CD4-positive, alpha-beta T cell treated with Interleukin-4 for 1 hour (primary cell): ENCODE measurements at places on chromosomes 16 and 17.

DNA sequence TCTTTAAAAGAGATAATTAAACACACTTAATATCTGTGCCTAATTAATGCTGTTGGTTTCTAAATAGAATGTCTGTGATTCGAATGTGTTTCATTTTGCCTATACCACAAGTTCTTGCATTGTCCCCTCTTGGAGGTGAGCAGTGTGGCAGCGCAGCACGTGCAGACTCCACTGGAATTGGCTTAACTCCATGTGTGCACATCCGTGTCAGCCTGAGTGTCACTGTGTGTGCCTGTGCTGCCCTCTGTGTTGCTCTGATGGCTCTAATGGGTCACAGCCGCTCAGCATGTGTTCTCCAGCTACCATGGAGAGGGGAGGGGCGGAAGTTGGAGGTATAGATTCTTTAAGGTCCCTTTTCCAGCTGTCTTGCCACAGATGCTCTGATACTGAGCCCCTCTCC is 226.6 kb downstream of the SPECC1 start:
- no peak for DNase-seq

GRCh38 chr16:68406458-68407152 is 41.7 kb downstream of the SMPD3 start:
- DNase-seq = no peak

GRCh38 chr17:36877771-36878170 is 59.5 kb upstream of the LHX1 start:
- no peak for DNase-seq

- DNase-seq = no peak
Measured at GRCh38 chr17:16652847-16653366, 743 bp downstream of the ZNF624 start.

DNA sequence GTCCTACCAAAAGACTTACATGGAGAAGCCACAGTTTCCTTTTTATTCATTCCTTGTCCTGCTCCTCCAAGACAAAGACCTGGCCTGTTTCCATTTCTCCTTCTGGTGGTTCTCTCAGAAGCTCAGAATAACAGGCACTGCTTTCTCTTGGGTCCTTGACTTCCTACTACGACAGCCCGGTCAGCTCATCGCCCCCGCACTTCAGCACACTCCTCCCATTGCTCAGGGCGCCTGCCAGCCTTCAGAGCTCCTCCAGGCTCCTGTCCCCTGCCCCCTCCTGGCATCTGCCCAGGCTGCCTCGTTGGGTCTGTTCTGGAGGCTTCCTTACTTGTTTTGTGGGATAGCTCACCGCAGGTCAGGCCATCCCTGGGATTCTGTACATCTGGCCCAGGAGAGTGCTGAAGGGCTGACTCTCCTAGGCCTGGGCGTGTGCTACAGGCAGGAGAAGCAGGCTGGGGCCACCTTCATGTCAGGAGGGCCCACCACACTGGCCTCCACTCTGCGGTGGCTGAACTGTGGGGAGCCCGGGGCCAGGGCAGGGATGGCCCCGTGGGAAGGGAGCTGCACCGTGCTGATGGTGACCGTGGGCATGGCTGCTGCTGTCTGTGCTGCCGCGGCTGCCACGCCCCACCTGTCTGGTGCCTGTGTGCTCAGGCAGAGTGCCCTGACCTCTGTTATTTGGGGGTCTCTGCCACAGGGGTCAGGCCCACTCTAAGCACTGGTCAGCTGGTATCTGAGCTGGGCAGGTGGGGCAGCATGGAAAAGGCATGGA is 17.7 kb downstream of the TCF25 start:
- DNase-seq = no peak

- no peak for DNase-seq
Measured at GRCh38 chr17:36641877-36642845, 40.8 kb downstream of the MRM1 start.

- peak; percentile 99 for DNase-seq
Measured at GRCh38 chr16:31073970-31074813, at the start of the genes ZNF646 and ZNF668. ZNF646 (plus strand) TSS chr16:31074422; CDS start chr16:31076325, 1,903 bp downstream. ZNF668 (minus strand) TSS chr16:31074240; CDS start chr16:31064459, 9,781 bp downstream.

GRCh38 chr16:88924834-88925539 is 52.0 kb downstream of the CBFA2T3 start:
- peak; percentile 11 for DNase-seq

GRCh38 chr16:72884573-72884972 is 163.4 kb downstream of the ZFHX3 start:
- DNase-seq = no peak

GRCh38 chr17:16425202-16425601 is 9.8 kb downstream of the TRPV2 start:
- DNase-seq = no peak

DNA sequence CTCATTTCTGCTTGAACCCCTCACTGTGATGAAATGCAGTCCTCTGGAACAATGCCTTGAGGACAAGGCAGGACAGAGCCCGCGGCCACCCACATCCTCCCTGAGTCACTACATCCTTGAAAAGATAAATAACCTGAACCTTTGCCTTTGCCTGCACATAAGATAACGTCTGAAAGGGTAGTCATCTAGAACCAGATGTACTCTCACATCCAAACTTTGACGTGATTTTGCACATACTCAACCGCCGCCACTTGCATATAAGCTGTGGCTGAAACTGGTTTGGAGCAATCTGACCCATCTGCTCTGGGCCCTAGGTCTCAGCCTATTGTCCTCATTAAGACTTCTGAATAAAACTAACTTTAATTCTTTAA is 252.1 kb downstream of the PHKB start:
- DNase-seq = no peak

DNA sequence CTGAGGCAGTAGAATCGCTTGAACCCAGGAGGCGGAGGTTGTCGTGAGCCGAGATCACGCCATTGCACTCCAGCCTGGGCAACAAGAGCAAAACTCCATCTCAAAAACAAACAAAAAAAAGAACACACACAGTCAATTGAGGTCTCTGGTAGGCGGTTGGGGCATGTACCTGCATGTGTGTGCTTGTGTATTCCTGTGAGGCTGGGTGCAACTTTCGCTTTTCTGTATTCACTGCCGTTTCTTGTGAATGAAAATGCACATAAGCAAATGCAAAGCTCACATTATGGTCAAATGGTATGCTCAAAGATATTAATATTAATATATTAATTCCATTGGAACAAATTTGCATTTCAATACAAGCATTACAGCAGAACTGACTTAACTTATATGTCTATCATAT is 20.9 kb downstream of the HS3ST3A1 start:
- no peak for DNase-seq

GRCh38 chr17:45405250-45406086 is 27.2 kb downstream of the ARHGAP27 start:
- DNase-seq = no peak

- DNase-seq = no peak
Measured at GRCh38 chr17:7794075-7794663, 39.8 kb upstream of the KDM6B start.

GRCh38 chr17:28484296-28484695 is 10.9 kb downstream of the SLC13A2 start:
- DNase-seq = no peak

DNA sequence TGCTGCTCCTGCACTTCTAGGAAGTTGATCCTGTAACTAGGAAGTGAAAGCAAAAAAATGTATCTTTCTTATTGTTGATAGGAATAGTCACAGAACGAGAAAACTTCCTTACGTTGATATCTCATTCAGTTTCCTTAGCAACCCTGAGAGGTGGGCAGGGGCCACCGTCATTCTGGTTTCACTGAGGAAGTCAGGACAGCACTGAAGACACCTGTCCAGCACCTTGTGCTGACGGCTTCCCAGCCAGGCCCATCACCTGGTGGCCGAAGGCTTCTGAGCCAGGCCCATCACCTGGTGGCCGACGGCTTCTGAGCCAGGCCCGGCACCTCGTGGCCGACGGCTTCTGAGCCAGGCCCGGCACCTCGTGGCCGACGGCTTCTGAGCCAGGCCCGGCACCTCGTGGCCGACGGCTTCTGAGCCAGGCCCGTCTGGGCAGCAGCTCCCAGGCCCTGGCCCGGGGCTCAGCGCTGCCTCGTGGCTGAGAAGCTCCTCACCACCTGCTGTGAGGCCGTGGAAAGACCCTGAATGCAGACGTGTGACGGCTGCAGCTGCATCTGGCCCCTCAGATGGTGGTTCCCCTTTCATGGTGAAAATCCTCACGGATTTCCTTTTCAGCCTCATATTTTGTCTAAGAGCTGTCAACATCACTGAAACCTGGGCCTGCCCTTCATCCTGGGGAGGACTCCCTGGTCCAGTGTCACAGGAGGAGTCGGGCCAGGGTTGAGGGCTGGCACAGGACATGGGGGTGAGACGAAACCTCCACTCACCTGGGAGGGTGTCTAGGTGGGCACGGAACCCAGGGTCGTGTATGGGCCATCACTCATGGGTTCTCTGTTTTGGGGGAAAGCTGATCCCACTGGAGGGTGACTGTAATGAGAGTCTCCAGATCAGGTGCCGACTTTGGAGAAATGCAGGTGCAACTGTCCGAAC is 33.0 kb upstream of the ZNF750 start:
- DNase-seq = no peak

GRCh38 chr17:77542011-77542410 is 401.2 kb downstream of the SEC14L1 start:
- DNase-seq = no peak

GRCh38 chr17:81958633-81959342 is 2.2 kb downstream of the NOTUM start:
- DNase-seq = no peak

GRCh38 chr17:75047398-75048098 is 523 bp downstream of the KCTD2 start:
- peak; percentile 19 for DNase-seq

DNA sequence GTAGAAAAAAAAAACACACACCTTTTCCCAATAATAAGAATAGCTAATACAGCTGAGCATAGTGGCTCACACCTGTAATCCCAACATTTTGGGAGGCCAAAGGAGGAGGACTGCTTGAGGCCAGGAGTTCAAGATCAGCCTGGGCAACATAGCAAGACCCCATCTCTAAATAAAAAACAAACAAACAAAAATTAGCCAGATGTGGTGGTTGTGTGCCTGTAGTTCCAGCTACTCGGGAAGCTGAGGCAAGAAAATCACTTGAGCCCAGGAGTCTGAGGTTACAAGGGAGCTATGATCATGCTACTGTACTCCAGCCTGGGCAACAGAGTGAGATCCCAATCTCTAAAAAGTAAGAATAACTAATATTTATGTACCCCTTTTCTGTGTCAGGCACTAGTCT is 42.8 kb upstream of the GFOD2 start:
- DNase-seq = no peak

DNA sequence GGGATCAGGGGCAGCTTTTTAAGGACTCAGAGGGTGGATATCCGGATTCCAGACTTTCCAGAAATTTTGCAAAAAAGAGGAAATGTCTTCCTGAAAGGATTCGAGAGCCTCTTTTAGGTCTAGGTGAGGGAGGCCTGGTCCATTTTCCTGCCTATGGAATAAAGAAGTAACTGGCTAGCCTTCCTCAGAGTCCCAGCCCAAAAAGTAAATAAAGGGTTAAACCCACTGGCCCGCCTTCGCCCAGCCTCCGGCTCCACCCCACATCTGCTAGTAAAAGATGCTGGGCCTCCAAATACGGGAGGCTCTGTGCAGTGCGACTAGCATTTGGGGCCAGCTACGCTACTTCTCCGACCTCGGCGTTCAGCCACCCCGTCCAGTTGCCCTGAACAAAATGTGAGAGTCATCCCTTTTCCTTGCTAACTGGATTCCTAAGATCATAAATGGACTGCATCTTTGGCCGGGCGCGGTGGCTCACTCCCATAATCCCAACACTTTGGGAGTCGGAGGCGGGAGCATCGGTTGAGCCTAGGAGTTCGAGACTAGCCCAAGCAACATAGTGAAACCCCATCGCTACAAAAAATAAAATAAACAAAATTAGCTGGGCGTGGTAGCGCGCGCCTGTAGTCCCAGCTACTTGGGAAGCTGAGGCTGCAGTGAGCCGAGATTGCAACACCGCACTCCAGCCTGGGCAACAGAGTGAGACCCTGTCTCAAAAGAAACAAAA is 824 bp upstream of the MPP2 start:
- DNase-seq = peak; percentile 64

DNA sequence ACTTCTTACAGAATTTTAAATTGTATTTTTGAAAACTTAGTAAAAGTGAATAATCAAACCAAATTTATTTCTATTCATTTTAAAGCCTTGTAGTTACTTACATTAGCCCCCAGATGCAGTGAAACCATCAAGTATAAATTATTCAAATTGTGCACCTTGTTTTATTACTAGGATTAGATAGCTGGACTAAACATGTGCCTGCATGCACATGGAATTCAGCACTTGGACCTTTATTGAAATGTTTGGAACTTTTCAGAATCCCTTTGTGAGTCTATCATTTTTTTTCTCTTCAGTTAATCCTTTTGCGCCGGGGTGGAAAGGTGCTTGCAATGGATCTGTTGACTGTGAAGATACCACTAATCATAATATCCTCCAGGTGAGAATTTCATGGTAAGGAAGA is 4.7 kb downstream of the ZPBP2 start:
- DNase-seq = no peak

- no peak for DNase-seq
Measured at GRCh38 chr16:30398661-30399434, 3.6 kb downstream of the ZNF48 start.

GRCh38 chr16:22705799-22706198 is 108.2 kb upstream of the HS3ST2 start:
- DNase-seq = no peak

GRCh38 chr17:16075949-16076348 is 76.3 kb downstream of the TTC19 start:
- DNase-seq = no peak

DNA sequence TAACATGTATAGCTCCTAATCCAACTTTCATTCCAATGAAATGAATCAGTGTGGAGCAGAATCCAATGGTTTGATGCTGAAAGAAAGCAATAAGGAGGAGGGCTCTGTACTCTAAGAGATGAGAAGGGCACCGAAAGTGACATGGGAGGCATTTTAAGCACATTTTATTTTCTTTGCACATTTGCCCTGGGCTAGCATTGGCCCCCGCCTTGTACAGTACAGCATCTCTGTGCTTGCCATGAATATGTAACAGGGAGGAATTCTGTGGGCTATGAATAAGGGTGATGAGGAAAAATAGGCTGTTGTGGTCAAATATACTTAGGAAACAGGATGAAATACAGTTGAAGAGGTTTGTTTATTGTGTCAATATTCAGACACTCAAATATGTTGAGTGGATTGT is 45.2 kb upstream of the SHISA6 start:
- no peak for DNase-seq

- no peak for DNase-seq
Measured at GRCh38 chr17:30161601-30162000, 45.0 kb downstream of the NSRP1 start.

GRCh38 chr16:69123910-69124309 is 8.5 kb downstream of the CHTF8 start:
- DNase-seq = peak; percentile 77

DNA sequence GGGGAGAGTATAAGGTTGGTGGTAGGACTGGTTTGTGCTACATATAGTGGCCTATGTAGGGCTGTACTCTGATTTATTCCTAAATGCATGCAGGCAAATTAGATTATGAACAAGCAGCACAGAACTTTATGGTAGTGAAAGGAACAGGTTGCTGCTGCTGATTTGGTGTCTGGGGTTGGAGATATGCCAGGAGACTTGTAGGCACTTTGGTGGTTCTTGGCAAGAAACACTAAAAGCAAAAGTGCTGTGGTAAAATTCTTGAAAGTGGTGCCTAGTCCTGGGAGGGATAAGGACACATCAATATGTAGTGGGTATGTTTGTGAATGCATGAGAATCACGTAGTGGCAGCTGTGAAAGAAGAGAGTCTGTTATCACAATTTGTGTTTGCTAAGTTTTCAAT is 2126.0 kb downstream of the TP53TG3F start:
- no peak for DNase-seq

- no peak for DNase-seq
Measured at GRCh38 chr16:50573279-50573678, 25.1 kb downstream of the NKD1 start.
